PC-9 (cell line): ENCODE measurements at places on chromosomes 2 and 18. TPM values are rescaled to one million over a fixed set of nuclear protein-coding genes. Genes with fewer than 3 reads are reported as not detected.

GRCh38 chr18:6013171-6013810 is 118.0 kb upstream of the TMEM200C start:
- no peak overlapping the region for H3K27ac ChIP-seq
- peaks cover 50% of the 10 kb centered on the region for H3K27me3 ChIP-seq
- no peaks in the 10 kb centered on the region for H3K4me1 ChIP-seq
- no peaks in the 10 kb centered on the region for H3K36me3 ChIP-seq

- H3K4me1 ChIP-seq: no peaks in the 10 kb centered on the region
- H3K4me3 ChIP-seq: no peak overlapping the region
- H3K27ac ChIP-seq: no peak overlapping the region
Measured at GRCh38 chr2:3108710-3109702, 268.6 kb downstream of the EIPR1 start.

DNA sequence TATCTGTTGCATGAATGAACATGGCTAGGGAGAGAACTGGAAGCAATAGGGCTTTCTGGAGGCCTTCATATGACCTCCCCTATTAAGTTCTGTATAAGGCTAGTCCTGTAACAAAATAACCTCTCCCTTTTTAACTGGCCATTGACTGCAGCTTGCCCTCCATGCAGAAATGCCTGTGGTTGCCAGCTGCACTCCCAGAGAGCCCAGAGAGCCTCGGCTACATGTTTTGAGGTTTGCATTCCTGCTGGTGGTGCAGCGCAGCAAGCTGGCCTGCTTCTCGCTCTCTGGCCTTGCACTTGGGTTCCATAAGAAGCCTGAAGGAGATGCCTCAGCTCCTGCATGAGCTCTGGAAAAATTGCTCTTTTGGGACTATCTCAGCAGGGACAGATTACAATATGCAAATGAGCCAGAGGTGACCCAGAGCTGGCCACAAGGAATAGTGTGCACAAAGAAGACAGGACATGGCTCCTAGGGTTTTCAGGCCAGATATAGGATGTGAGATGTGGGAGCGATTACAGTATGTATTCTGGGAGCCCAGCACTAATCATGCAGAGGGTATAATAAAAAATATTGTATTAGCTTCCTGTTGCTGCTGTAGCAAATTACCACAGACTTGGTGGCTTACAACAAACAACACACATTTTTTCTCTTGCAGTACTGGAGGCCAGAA is 186.7 kb downstream of the INSIG2 start:
- no peak overlapping the region for H3K4me3 ChIP-seq
- DNase-seq: no peak
- no peaks in the 10 kb centered on the region for H3K27me3 ChIP-seq
- no peaks in the 10 kb centered on the region for H3K4me1 ChIP-seq
- no peak overlapping the region for H3K27ac ChIP-seq

LRP2 gene
- total RNA-seq: not detected in 2 replicates

TRIM54 gene
- total RNA-seq: 8.2 and 9.8 TPM in 2 replicates

DNA sequence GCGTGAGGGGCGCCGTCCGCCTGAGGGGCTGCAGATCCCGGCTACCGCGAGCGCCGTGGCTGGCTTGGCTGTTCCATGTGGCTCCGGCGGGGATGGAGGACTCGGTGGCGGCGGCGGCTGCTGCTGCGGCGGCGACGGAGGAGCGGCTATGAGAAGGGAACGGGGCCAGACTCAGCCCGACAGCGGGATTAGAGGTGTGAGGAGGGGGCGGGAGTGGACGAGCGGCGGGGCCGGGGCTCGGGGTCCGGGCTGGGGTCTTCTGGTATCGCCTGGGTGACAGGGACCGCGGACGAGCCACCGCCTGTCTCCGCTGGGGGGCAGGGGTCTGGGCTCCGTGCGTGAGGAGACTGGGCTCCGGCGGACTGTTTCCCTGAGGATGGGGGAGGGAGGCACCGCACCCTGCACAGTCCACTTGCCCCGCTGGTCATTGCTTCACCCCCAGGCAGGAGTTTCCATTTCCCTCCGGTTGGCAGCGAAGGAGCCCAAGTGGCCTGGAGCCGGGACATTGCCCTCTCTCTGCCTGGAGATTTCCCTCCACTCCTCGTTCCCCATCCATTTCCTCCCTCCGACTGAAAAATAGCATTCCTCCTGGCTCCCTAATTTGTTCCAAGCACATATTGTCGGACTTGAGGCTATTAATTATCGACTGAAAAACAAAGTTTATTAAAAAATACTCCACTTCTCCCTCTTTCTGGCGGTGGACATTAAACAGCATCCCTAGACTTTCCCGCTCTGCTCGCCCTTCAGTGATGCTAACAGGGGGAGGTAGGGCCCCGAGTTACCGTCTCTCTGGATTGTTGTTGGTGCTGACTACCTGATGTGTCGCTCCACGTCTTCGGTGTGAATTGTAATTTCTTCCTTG is 577 bp downstream of the EHBP1 start:
- peak overlapping the region; percentile 62 for H3K27ac ChIP-seq
- peaks cover 37% of the 10 kb centered on the region for H3K4me1 ChIP-seq
- no peaks in the 10 kb centered on the region for H3K27me3 ChIP-seq
- DNase-seq: peak; percentile 51
- peaks cover 31% of the 10 kb centered on the region for H3K36me3 ChIP-seq
- peak overlapping the region; percentile 73 for H3K4me3 ChIP-seq

DNA sequence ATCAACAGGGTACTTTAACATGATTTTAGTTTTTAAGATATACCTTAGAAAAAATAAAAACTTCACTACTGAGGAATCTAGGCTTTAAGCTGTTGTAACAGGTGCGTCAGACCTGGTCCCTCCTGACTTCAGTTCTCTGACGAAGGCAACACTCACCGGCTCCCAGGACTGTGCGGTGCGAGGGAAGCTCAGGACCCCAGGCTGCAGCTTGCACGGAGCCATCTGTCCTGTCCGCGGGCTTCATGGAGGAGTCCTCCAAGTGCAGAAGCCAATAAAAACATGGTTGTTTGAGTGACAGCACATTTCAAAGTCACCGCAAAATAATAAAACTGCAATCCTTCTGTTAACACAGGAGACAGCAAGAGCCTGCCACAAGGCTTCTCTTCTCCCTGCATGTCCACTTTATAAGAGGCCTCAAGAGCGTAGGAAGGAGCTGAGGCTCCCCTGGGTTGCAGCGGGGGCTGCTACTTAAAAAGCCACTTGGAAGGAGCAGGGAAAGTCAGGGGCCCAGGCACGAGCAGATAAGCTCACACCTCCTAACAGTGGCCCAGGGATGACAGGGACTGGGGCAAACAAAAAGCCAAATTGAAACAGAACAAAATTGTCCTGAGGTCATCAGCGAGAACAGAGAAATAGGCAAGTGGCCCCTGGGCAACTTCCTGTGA is 4.6 kb downstream of the HJURP start:
- no peak overlapping the region for H3K4me3 ChIP-seq
- no peaks in the 10 kb centered on the region for H3K27me3 ChIP-seq
- H3K27ac ChIP-seq: no peak overlapping the region
- H3K36me3 ChIP-seq: peaks cover 63% of the 10 kb centered on the region
- no peak for DNase-seq
- H3K4me1 ChIP-seq: peaks cover 25% of the 10 kb centered on the region

GRCh38 chr2:88680916-88681315 is 10.6 kb upstream of the RPIA start:
- H3K36me3 ChIP-seq: no peaks in the 10 kb centered on the region
- H3K4me3 ChIP-seq: no peak overlapping the region
- no peaks in the 10 kb centered on the region for H3K4me1 ChIP-seq
- H3K27ac ChIP-seq: no peak overlapping the region
- no peak for DNase-seq
- H3K27me3 ChIP-seq: no peaks in the 10 kb centered on the region; the same call in 1 of the 2 replicates

DNA sequence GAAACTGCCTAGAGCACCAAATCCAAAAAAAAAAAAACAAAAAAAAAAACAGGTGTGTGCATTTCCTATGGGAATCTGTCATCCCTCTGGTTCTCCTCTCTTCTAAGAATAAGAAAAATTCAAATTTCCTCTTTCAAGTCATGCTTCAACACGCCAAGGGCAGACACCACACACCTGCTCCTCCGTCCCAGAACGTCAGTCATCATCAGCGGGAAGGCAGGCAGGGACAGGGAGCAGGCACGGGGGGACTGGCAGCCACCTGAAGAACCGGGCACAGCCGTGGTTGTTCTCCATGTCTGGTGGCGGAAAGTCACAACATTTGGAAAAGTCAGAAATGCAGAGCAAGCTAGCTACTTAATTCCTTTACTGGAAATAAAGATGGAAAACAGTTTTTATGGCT is 214.8 kb downstream of the IKZF2 start:
- H3K27ac ChIP-seq: no peak overlapping the region
- no peak overlapping the region for H3K4me3 ChIP-seq
- no peaks in the 10 kb centered on the region for H3K36me3 ChIP-seq
- peaks cover 18% of the 10 kb centered on the region for H3K4me1 ChIP-seq
- no peak for DNase-seq
- no peaks in the 10 kb centered on the region for H3K27me3 ChIP-seq

ALLC gene
- not detected in 2 replicates for total RNA-seq

ZNF516 gene
- total RNA-seq: 31.5 and 32.7 TPM in 2 replicates

GRCh38 chr18:11808001-11808855 is 43.0 kb upstream of the CHMP1B start:
- no peaks in the 10 kb centered on the region for H3K36me3 ChIP-seq
- H3K27me3 ChIP-seq: no peaks in the 10 kb centered on the region
- peak overlapping the region; percentile 79 for H3K27ac ChIP-seq
- peak; percentile 92 for DNase-seq

- peaks cover 27% of the 10 kb centered on the region; the same call in 1 of the 2 replicates for H3K36me3 ChIP-seq
- peaks cover 10% of the 10 kb centered on the region for H3K4me1 ChIP-seq
- no peak for DNase-seq
Measured at GRCh38 chr2:96859681-96860064, 1.9 kb upstream of the ANKRD39 start.

- no peaks in the 10 kb centered on the region for H3K27me3 ChIP-seq
- DNase-seq: no peak
- no peaks in the 10 kb centered on the region for H3K4me1 ChIP-seq
- H3K4me3 ChIP-seq: no peak overlapping the region
- peaks cover 35% of the 10 kb centered on the region for H3K36me3 ChIP-seq
Measured at GRCh38 chr2:99448556-99448955, 41.3 kb downstream of the REV1 start.

PSTPIP2 gene
- not detected in 2 replicates for total RNA-seq

GRCh38 chr18:55869556-55870501 is 281.8 kb upstream of the TCF4 start:
- no peak overlapping the region for H3K4me3 ChIP-seq
- no peaks in the 10 kb centered on the region for H3K36me3 ChIP-seq
- no peak overlapping the region for H3K27ac ChIP-seq
- no peaks in the 10 kb centered on the region for H3K27me3 ChIP-seq
- no peaks in the 10 kb centered on the region for H3K4me1 ChIP-seq

ANKRD29 gene
- total RNA-seq: 4.3 and 4.6 TPM in 2 replicates

HOXD1 gene
- total RNA-seq: not detected in 2 replicates

THSD7B gene
- total RNA-seq: not detected in 2 replicates

DNA sequence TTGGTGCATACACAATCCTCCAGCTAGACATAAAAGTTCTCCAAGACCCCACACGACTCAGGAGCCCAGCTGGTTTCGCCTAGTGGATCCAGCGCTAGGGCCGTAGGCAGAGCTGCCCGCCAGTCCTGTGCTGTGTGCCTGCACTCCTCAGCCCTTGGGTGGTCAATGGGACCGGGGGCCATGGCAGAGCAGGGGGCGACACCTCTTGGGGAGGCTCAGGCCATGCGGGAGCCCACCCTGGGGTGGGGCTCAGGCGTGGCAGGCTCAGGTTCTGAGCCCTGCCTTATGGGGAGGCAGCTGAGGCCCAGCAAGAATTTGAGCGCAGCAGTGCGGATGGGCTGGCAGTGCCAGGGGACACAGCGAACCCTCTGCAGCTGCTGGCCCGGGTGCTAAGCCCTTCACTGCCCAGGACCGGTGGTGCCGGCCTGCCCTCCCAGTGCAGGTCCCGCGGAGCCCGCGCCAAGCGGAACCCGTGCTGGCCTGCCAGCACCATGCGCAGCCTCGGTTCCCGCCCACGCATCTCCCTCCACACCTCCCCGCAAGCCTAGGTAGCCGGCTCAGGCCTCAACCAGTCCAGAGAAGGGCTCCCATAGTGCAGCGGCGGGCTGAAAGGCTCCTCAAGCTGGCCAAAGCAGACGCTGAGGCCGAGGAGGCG is 1566.6 kb upstream of the SLC39A10 start:
- no peaks in the 10 kb centered on the region for H3K36me3 ChIP-seq
- no peak for DNase-seq
- no peak overlapping the region for H3K4me3 ChIP-seq
- no peak overlapping the region for H3K27ac ChIP-seq

- peaks cover 9% of the 10 kb centered on the region; the same call in 1 of the 2 replicates for H3K4me1 ChIP-seq
- DNase-seq: no peak
- no peak overlapping the region for H3K4me3 ChIP-seq
Measured at GRCh38 chr2:152617456-152618192, 99.6 kb downstream of the PRPF40A start.
